ENCODE measurements at places on chromosomes 2 and 18.
A peak's percentile ranks its signal among the peaks of the same experiment; 100 is the strongest.

DNA sequence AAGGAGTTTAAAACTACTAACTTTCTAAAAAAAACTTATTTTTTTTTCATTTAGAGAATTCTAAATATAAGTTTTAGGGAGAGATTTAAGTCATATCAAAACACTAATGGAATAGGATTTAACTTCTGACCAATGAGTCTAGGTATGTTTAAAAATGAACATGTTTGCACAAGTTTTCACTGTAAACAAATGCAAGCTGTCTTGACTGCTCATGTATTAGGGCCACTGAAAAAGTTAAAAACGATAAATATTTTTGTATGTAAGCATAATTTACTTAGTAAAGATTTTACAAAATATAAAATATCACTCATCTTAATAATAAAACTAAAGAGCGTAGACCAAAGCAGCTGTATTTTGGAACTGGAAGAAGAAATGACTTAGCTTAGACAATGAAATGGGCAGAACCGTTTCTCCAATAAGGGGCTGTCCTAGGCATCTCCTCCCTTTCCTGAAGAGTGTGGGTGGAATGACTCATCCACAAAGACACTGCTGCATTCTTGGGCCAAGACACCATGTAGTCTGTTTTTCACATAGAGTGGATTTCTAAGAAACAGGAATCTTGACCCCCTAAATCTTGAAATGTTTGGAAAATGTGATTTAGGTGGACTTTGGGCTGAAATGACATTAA is 118.8 kb downstream of the MEP1B start:
- no peak for DNase-seq

- no peak for DNase-seq
Measured at GRCh38 chr2:26772064-26773001, 8.2 kb downstream of the SLC35F6 start.

DNA sequence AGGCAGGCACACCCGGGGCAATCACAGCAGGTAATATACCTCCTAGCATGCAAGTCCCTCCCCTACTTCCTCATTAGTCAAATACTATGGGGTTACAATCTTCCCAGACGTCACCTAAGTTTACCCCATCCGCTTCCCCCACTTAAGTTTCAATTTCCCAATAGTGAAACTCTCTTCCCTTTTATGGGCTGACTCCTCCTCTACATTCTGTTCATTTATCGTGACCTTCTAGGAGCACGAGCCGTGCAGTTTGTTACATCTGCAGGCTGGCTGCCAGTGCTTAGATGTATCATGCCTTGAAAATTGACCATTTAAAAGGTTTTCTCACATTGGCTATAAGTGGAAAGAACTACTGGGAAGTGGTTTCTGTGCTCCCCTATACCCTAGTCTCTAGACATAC is 1357.8 kb upstream of the CRIM1 start:
- DNase-seq = peak; percentile 25

DNA sequence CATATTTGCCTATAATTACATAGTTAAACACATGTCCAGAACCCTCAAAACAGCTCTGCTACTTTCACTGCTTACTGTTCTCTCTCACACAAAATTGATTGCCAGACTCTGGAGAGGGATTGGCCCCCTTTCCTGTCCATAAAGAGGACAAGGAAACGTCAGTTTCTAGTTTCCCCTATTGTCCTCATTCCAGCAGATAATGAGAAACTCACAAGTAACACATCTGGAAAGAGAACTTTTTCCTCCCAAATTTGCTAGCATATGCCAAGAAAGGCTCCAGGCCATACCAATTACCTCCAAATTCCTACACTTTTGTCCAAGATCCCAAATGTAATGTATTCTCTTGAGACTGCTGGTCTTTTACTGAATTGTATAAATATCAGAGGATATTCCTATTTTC is 200.5 kb downstream of the EXOC6B start:
- DNase-seq = no peak

GRCh38 chr2:20568501-20569463 is 82.1 kb downstream of the HS1BP3 start:
- no peak for DNase-seq

DNA sequence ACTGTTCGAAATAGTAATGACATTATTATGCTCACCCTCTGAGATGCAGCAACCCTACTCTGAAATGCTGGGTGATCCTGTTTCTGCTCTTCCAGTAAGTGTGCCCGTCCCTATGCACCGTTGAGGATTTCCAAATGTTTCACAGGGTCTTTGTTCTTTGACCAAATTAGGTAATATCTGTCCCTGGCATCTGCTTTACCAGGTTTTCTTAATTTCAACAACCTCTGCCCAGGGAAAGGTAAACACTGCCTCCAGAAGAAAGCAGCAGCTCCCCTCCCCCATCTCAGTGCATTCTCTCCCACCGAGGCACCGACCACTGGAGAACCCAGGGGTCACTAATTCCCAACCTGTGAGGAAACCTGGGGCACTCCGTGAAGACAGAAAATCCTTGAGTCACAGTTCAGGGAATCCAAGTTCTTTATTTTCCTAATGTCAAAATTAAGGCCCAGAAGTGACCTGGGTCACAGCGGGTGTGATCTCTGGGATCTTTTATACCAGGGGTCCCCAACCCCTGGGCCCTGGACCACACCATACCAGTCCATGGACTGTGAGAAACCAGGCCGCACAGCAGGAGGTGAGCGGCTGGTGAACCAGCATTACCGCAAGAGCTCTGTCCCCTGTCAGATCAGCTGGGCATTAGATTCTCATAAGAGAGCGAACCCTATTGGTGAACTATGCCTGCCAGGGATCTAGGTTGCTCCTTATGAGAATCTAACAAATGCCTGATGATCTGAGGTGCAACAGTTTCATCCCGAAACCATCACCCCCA is 1.2 kb upstream of the GRB14 start:
- DNase-seq = no peak

DNA sequence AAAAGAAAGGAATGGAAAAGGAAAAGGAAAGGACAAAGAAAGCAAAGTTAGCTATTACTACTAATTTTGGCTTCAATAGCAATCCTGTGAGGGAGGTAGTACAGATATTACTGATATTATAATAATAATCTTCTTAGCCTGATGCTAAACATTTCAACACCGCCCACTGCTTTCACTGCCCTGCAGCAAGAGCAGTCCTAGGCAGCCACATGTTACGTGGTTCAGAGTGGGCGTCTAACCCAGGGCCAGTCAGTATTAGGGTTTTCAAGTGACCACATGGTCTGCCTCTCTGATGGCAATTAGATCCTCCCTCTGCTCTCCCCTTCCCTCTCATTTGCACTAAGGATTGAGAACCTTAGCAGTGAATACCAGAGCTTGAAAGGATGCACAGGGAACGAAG is 83.7 kb upstream of the ZNF397 start:
- DNase-seq = no peak

DNA sequence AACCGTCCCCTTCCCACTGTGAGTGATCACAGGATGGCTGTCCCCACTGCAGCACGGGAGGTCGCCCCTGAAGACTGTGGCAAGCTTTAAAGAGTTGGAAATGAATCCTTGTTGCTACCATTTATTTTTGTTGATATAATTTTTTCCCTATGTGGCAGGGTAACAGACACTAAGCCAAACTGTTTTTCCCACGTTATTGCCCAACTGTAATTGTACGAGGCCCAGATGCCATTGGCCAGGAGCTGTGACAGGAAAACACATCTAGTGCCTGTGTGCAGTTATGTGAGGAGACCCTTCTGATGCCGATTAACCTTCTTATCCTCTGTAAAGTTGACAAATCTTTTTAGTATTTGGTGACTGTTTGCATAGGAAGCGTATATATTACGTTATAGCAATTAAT is 44.2 kb downstream of the MRPS9 start:
- DNase-seq = no peak

GRCh38 chr2:96895746-96896651 is 26.1 kb upstream of the SEMA4C start:
- DNase-seq = peak; percentile 98

GRCh38 chr18:44342162-44342561 is 338.5 kb upstream of the SETBP1 start:
- DNase-seq = no peak

DNA sequence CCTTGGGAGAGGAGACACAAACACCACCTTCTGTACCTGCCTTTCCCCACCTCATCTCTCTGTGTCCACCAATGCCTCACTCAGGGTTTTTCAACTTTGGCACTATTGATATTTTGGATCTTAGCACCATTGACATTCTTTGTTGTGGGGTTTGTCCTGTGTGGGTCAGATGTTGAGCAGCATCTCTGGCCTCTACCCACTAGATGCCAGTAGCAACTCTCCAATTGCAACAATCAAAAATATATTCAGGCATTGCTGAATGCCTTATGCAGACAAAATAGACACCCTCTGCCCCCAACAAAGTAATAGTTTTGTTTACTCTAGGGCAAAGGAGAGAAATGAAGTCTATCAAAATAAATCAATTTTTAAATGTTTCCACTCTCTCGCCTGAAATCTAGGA is 1384.3 kb upstream of the NXPH2 start:
- no peak for DNase-seq

GRCh38 chr2:52877703-52878102 is 889.9 kb upstream of the CHAC2 start:
- DNase-seq = no peak

DNA sequence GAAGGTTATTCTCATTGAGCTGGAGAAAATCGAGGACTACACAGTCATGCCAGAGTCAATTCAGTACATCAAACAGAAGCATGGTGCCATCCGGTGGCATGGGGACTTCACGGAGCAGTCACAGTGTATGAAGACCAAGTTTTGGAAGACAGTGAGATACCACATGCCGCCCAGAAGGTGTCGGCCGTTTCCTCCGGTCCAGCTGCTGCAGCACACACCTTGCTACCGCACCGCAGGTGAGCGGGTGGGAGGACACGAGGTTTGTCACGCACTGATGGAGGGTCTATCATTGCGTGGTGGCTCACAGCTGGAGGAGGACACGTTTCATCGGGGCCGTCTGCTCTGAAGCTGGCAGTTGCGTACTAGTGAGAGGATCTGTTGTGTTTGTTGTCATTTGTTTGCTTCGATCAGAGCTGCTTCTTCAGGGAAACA is 48.2 kb downstream of the IL1RL2 start:
- peak; percentile 16 for DNase-seq

DNA sequence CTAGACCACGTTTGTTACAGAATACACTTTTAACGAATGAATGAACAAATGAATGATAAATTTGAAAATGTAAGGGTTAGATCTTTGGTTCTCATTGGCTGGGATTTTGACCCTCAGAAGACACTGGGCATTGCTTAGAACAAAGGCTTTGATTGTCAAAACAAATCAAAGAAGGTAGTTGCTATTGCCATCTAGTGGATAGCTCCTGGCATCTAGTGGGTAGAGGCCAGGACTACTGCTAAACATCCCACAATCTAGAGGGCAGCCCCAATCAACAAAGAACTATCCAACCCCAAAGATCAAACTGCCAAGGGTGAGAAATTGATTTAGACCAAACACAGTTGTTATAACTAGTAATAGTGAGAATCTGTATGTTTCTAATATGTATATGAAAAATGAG is 552.3 kb downstream of the KCNJ3 start:
- DNase-seq = peak; percentile 5

- no peak for DNase-seq
Measured at GRCh38 chr18:69948256-69948655, 583 bp upstream of the CD226 start.

GRCh38 chr18:2557536-2557935 is 13.8 kb downstream of the METTL4 start:
- DNase-seq = no peak

- DNase-seq = no peak
Measured at GRCh38 chr18:53586923-53587322, 637.5 kb downstream of the MBD2 start.

DNA sequence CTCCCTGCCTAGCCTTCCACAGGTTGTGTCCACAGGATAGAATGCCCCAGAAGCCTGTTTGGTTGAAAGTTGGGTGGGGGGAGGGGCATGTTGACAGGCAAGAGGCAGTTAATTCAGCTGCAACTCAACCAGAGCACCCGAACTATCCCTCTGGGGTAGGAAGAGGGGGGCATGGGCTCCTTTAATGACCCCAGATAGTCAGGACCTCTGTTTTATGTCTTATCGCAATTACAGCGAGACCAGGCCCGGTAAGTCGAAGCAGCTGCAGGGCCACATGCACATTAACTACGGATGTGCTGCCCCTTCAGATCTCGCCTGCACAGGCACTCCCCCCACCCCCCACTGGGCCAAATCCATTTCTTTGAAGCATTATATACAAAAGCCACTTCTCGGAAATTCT is 363.8 kb upstream of the HNRNPA3 start:
- no peak for DNase-seq

- peak; percentile 55 for DNase-seq
Measured at GRCh38 chr2:95728878-95729596, 137.2 kb downstream of the TRIM43 start.

DNA sequence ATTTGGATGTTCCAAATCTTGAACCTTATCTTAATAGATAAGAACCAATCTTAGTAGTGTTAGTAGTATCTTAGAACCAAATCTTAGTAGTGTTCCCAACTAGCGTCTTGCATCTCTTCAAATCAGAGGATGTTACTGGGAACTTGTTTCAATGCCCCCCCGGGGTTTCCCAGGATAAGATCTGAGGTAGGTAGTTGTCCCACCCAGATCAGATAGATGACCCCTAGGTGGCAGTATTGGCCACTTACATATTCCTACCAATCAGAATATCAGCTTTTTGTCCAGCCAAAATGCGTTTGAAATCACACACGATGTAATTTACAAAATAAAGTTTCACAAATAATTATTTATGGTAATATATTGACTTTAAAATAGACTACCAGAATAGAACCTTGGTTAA is 314.8 kb downstream of the MBD2 start:
- DNase-seq = peak; percentile 49

- DNase-seq = no peak
Measured at GRCh38 chr2:234977228-234977679, 25.4 kb downstream of the SH3BP4 start.

GRCh38 chr2:189350540-189351209 is 90.6 kb upstream of the WDR75 start:
- DNase-seq = no peak

DNA sequence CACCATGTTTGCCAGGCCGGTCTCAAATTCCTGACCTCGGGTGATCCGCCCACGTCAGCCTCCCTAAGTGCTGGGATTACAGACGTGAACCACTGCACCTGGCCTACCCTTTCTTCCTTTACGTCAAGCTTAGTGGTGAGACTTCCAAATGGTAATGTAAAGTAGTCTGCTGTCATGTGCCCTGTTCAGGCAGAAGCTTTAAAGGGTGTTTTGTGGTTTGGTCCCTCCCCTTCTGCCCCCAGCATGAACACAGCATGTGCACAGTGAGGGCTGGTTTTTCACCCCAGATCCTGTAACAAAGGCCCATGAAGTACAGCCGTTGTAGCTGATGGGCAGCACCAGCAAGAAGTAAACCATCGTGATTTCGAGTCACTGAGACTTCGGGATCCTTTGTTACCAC is 2.7 kb upstream of the DTYMK start:
- no peak for DNase-seq

DNA sequence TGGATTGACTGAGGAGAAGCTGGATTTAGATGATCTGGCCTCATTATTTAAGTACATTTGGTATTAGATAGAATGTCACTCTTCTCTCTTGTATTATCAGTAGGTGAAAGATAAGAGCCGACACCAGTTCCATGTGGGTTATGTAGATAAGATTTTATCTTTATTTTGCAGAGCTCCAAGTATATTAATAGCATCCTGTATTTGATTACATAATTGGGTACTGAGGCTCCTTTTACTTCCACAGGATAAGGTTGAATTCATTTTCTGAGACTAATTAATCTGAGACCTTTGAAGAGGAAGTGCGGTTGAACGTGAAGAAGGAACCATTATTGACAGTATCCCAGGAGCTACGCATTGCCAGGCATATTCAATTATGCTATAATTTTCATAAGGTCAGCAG is 32.8 kb upstream of the CD226 start:
- no peak for DNase-seq
